ENCODE measurements at places on chromosomes 3 and 15.

- peak; percentile 40 for DNase-seq
Measured at GRCh38 chr3:43691120-43691995, 620 bp downstream of the ABHD5 start.

GRCh38 chr3:190076601-190077394 lies 43.9 kb downstream of the P3H2 start:
- no peak for DNase-seq

- DNase-seq: no peak
Measured at GRCh38 chr3:186976837-186977750, 46.8 kb downstream of the ST6GAL1 start.

- DNase-seq: no peak
Measured at GRCh38 chr15:25716414-25717126, 146.6 kb downstream of the ATP10A start.

Data from NCI-H510A (cell line).